BJ (cell line): ENCODE measurements at places on chromosomes 6 and 20. TPM values are rescaled to one million over a fixed set of nuclear protein-coding genes. Genes with fewer than 3 reads are reported as not detected.

DEFB124 gene
- polyA plus RNA-seq: not detected in 2 replicates

BEND6 gene
- 4.8 and 9.8 TPM in 2 replicates for polyA plus RNA-seq

DCDC2 gene
- polyA plus RNA-seq: not detected in 2 replicates

EYS gene
- 0.04 TPM in 1 of 2 replicates, not detected in the other for polyA plus RNA-seq

NT5DC1 gene
- polyA plus RNA-seq: 12.3 and 22.1 TPM in 2 replicates

PCMT1 gene
- 63.2 and 106 TPM in 2 replicates for polyA plus RNA-seq

MACROD2 gene
- polyA plus RNA-seq: 0.47 and 1.3 TPM in 2 replicates

TREM2 gene
- polyA plus RNA-seq: not detected in 2 replicates

RNF39 gene
- polyA plus RNA-seq: not detected in 2 replicates

TNXB gene
- polyA plus RNA-seq: 0.58 and 0.60 TPM in 2 replicates

FRK gene
- polyA plus RNA-seq: 0.02 and 0.04 TPM in 2 replicates

DHX35 gene
- polyA plus RNA-seq: 12.1 and 14.5 TPM in 2 replicates

C20orf204 gene
- polyA plus RNA-seq: 0.05 and 0.06 TPM in 2 replicates

HSPA1L gene
- polyA plus RNA-seq: 0.90 and 0.99 TPM in 2 replicates

ARFGEF3 gene
- polyA plus RNA-seq: 0.27 and 0.36 TPM in 2 replicates

WFDC2 gene
- polyA plus RNA-seq: not detected in 2 replicates

CAGE1 gene
- not detected in 2 replicates for polyA plus RNA-seq

MPC1 gene
- polyA plus RNA-seq: 19.2 and 27.5 TPM in 2 replicates

LKAAEAR1 gene
- not detected in 2 replicates for polyA plus RNA-seq

ARHGAP40 gene
- polyA plus RNA-seq: 0.06 TPM in 1 of 2 replicates, not detected in the other

TRIM38 gene
- 4.7 and 7.7 TPM in 2 replicates for polyA plus RNA-seq

HIVEP2 gene
- polyA plus RNA-seq: 3.7 and 5.5 TPM in 2 replicates

RAET1L gene
- not detected in 2 replicates for polyA plus RNA-seq

SLC26A8 gene
- 0.12 TPM in 1 of 2 replicates, not detected in the other for polyA plus RNA-seq

CST5 gene
- not detected in 2 replicates for polyA plus RNA-seq

KCNK17 gene
- polyA plus RNA-seq: not detected in 2 replicates
